ENCODE measurements at places on chromosomes 7 and 10. TPM values are rescaled to one million over a fixed set of nuclear protein-coding genes. Genes with fewer than 3 reads are reported as not detected.

Gene MMRN2
- not detected for total RNA-seq

DNA sequence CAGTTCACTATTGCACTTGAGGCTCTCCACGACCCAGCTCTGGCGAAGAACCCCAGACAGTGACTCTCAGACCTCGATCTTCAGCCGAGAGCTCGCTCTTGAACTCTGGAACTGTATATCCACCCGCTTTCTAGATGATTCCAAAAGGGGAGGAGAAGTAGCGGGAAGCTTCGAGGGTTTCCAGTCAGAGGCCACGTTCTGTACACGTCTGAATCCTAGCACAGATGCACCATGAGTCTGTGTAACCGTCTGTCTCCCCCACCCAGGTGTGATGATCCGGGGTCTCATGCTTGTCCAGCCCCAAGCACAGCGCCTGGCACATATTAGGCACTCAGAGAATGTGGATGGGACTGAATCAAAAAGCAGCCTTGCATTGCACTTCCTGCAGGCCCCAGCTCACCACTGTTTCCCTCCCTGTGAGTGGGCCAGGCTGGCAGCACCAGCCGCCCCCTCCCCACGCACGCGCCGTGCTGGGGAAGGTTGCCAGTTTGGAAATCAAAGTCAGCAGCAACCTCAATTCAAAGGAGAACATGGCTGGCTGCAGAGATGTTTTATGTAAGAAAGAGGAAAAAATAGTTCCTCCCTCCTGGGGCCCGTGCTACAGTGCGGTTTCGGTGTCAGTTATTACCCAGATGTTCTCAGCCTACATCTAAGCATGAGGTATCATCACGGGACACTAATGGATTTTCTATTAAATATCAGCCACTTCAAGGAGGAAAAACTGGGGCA lies 5.7 kb downstream of the GRID2IP start:
- DNase-seq: no peak

GRCh38 chr7:123746055-123746454 lies 2.7 kb downstream of the WASL start:
- no peak for DNase-seq

Gene TMEM229A
- total RNA-seq: not detected

GRCh38 chr10:101073631-101074030 lies 11.8 kb downstream of the KAZALD1 start:
- no peak for DNase-seq

DNA sequence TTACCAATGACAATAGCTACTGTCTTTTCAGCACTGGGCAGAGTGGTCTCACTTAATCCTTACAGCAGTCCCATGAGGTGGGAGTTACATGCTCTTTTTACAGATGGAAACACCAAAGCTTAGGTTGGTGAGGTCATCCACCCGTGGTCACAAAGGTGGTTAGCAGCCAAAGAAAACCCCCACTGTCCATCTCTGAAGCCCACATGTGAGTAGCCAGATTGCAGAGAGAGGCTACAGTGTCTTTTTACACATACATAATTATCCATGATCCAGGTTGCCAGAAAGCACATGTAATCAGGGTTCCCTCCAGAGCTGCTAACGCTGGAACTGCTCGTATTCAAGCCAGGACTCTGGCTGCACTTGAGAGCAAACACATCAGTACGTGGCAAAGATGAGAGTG lies 24.6 kb upstream of the ANKRD2 start:
- DNase-seq: no peak

Gene HOXA2
- not detected for total RNA-seq

All from HepG2 (cell line).